ENCODE measurements at places on chromosomes 11 and 22.

DNA sequence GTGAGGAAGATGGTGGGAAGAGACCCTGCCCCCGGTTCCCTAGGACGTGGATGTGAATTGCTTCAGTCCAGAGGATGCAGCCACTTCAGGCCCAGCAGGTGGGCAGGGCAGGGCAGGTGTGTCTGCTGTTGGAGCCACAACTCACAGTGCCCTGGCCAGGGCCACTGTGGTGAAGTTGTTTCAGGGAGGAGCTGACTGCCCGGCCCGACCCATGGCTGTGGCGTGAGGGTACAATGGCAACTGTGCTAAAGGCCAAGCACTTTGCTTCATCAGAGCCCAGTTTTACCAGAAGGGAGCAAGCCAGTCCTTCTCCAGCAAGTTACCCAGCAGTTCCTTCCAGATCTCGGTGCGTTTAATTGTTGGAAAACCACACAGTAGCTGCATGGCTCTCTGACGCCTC is 1174.4 kb downstream of the BRD1 start:
- no peak for ATAC-seq

DNA sequence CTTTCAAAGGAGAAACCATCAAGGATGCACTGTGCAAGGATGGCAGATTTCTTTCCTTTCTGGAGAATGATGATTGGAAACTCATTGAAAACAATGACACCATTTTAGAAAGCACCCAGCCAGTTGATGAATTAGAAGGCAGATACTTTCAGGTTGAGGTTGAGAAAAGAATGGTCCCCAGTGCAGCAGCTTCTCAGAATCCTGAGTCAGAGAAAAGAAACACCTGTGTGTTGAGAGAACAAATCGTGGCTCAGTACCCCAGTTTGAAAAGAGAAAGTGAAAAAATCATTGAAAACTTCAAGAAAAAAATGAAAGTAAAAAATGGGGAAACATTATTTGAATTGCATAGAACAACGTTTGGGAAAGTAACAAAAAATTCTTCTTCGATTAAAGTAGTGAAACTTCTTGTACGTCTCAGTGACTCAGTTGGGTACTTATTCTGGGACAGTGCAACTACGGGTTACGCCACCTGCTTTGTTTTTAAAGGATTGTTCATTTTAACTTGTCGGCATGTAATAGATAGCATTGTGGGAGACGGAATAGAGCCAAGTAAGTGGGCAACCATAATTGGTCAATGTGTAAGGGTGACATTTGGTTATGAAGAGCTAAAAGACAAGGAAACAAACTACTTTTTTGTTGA is 9.8 kb downstream of the FAM111A start:
- no peak for ATAC-seq

DNA sequence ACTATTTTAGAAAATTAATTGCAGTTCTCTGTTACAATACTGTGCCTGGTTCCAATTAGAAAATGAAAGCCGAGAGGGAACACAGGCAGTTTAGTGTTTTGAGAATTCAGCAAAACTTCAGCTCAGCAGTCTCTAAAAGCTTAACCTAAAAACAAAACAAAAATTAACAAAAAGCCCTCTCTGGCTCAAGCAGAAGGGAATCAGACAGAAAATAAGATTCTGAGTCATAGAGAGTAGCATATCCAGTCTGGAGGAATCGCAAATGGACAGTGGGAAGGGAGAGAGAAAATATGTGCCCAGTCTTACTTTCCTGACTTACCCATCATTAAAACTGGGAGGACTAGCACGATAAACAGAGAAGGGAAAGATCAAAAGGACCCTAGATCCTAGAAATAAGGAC is 38.1 kb upstream of the CHRM4 start:
- ATAC-seq, result peak; percentile 60

DNA sequence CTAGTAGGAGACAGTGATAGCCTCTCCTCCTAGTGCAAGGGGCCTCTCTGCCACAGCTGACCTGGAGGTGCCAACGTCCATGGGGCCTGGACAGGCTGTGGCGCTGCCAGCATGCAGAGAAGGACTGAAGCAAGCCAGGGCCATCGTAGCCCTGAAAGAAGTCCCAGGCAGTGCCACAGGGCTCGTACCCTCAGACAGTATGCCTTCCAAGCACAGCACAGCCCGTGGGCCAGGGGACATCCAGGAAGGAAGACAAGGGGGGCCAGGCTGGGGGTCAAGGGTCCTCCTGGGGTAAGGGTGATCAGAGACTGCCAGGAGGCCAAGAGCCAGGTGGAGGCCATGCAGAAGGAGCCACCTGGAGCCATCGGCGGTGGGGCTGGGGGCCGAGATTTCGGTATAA is 20.4 kb upstream of the MOB2 start:
- ATAC-seq, result no peak

- ATAC-seq, result no peak
Measured at GRCh38 chr11:123481640-123482039, 51.6 kb downstream of the GRAMD1B start.

DNA sequence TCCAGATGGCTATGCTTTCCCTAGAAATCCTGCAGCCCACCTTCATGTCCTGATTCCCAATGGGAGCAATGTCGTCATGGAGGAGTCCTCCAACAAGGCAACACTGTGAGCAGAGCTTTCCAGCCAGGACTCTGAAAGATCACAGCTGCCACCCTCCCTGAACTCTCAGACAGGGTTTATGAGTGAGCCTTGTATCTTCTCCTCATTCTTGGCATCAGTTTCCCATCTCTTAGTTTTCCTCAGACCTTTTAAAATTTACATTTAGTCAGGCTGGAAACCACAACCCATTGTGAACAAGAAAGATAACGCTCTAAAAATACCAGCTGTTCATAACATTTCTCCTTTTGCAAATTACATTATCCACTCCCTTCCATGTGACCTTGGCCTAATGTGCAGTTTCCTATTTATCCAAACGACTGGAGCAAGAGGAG is 15.6 kb upstream of the LYVE1 start:
- no peak for ATAC-seq

GRCh38 chr11:29119707-29120618 is 896.9 kb downstream of the KCNA4 start:
- ATAC-seq, result peak; percentile 86

- no peak for ATAC-seq
Measured at GRCh38 chr22:42630901-42631602, 9.3 kb downstream of the ATP5MGL start.

GRCh38 chr11:133841279-133842043 is 3.9 kb downstream of the SPATA19 start:
- no peak for ATAC-seq

DNA sequence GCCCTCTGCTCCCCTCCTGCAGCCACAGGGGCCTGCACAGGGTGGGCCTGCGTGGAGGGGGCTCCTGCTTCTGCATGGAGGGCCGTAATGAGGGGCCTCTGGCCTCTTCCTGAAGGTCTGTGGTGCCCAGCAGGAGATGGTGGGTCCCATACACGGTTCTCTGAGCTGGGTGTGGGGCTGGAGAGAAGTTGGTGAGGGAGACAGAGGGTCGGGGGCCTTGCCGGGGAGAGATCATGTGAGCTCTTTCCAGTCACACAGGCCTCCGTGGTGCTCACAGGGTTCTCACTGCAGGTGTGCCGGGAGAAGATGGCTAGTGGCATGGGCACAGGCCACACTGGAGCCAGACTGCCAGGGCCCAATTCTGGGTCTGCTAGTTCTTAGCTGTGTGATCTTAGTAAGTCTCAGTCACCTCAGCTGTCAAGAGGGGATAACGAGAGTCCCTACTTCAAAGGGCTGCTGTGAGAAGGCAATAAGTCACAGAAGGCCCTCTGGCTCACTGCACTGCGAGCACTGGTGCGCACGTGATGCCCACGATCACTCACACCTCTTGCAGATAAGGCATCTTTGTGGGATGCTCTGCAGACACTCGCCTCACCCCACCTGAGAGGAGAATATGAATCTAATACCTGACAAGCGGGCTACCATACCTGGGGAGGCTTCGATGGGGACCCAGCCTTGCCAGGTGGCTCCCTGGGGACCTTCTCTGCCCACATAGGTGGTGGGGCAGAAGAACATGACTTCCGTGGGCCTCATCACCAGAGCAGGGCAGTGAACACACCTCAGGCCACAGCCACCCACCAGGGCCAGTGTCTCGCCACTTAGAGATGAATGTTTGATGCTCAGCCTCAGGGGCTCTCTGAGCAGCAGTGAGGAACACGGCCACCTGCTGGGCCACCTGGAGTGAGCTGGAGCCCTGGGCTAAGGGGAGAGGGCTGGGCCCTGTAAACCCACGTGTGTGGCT is 14.5 kb downstream of the KCNC1 start:
- no peak for ATAC-seq

GRCh38 chr11:33329705-33330329 is 72.6 kb downstream of the HIPK3 start:
- ATAC-seq, result peak; percentile 92

DNA sequence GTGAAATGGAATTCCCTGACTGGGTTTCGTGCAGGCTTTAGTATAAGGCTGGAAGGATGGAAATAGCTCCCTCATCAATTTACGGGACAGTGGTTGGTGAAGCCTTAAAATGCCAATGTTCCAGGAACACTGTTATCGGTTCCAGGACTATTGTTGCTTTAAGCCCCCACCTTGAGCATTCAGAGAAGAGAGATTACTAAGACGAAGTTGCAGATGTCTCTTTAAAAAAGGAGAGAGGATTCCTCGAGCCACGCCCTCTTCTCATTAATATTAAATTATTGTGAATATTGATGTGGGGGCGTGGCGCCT is 195 bp upstream of the CREB3L1 start:
- ATAC-seq, result peak; percentile 40

- no peak for ATAC-seq
Measured at GRCh38 chr11:128981254-128981653, 38.6 kb upstream of the TP53AIP1 start.

- ATAC-seq, result no peak
Measured at GRCh38 chr11:88469561-88470225, 132.2 kb upstream of the CTSC start.

DNA sequence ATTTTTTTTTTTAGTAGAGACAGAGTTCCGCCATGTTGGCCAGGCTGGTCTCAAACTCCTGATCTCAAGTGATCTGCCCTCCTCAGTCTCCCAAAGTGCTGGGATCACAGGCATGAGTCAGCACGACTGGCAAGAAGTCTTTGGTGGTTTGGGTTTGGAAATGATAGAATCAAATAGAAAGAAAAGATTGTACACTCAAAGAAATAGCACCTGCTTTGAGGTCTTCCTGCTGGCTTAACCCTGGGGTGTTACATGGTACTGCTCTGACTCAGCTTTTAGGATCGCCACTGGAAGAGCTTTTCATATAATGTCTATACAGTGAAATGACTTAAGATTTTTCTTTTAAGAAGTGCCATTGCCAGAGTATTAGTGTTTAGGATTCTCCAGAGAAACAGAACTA is 50.2 kb downstream of the JAM3 start:
- peak; percentile 48 for ATAC-seq

DNA sequence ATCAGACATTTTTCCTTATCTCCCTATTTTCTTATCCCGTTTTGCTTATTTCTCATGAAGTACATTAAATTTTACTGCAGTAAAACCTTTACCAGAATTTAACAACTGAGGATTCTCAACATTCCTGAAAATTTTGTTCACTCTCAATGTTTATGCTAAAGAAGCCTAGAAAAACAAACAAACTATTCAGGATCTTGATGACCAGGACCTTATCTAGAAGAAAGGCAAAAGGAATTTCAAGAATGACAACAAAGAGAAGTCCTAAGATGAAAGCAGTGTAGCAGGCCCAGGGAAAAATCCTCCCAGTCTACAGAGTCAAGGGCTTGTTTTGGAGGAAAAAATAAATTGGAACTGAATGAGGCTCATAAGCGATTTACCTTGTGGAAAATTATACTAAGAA is 283.3 kb upstream of the ARHGAP42 start:
- no peak for ATAC-seq

GRCh38 chr11:72140661-72141060 is 5.1 kb downstream of the FOLR3 start:
- no peak for ATAC-seq

- no peak for ATAC-seq
Measured at GRCh38 chr11:62402960-62403730, 15.7 kb upstream of the SCGB1A1 start.

- no peak for ATAC-seq
Measured at GRCh38 chr22:49302150-49302460, 525.6 kb downstream of the BRD1 start.

GRCh38 chr11:86274999-86275398 is 27.0 kb upstream of the HIKESHI start:
- ATAC-seq, result no peak

GRCh38 chr22:39114112-39114511 is 17.1 kb downstream of the APOBEC3H start:
- no peak for ATAC-seq

DNA sequence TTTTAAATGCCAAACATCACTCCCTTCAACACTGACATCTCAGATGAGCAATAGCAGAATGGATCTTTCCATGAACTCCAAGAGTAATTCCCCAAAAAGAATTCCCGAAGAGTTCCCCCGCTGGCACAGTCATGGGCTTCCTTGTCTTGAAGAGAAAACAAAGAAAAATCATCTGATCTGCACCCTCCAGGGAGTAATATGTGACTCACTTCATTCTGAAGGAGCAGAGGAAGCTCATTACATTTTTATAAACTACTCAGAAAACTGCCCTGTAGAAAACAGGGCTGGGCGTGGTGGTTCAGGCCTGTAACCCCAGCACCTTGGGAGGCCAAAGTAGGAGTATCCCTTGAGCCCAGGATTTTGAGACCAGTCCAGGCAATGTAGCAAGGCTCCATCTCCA is 35.7 kb downstream of the CELSR1 start:
- ATAC-seq, result peak; percentile 75

DNA sequence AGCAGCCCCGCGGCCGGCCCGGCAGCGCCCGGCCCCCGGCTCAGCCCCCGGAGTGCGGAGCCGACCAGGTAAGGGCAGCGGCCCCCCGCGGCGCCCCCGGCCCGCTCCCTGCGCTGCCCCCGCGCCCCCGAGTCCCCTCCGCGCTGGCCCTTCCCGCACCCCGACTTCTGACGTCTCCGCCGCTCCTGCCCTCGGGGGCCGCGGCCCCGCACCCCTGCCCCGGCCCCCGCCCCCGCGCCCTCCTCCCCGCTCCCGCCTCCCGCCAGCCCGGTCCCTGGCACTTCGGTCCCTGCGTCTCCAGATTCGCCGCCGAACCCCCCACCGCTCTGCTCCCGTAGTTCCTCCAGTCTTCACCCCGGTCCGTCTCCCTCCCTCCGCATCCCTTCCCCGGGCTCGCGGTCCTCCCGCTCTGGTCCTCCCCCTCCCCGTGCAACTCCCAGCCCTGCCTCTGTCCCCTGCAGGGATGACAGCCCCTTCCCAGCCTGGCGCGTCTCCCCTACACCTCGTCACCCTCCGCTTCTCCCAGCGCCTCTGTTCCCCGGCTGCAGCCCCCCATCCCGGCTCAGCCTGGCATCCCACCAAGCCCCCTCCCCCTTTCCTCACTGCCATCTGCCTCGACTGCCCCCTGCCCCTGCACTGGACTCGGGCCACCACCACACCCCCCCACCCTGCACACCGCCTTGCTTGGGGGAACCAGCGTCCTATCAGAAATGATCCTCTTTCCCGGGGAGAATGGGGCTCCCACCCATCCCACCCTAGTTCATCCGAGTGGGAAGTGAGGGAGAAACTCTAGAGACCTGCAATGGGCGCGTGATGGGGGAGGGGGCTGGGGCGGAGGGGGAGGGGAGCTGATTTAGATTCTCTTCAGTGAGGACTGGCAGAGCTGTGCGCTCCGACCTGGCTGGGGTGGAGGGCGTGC is 531 bp downstream of the GRIK4 start:
- ATAC-seq, result no peak

- no peak for ATAC-seq
Measured at GRCh38 chr22:30922151-30922611, 46.4 kb downstream of the MORC2 start.

GRCh38 chr11:90428836-90429235 is 206.0 kb upstream of the CHORDC1 start:
- no peak for ATAC-seq

Data from SK-N-SH treated with all-trans-retinoic acid at 6 μM for 48 hours (cell line).